Caki2 (cell line): ENCODE measurements at places on chromosomes 7 and 10. TPM values are rescaled to one million over a fixed set of nuclear protein-coding genes. Genes with fewer than 3 reads are reported as not detected.

Gene IDE
- 20.5 and 31.1 TPM in 2 replicates for total RNA-seq

Gene GOLGA7B
- total RNA-seq: 5.1 and 5.4 TPM in 2 replicates

Gene HOXA10
- 22.1 and 31.5 TPM in 2 replicates for total RNA-seq

Gene XRCC2
- 0.98 and 2.6 TPM in 2 replicates for total RNA-seq

Gene SH2D4B
- total RNA-seq: not detected in 2 replicates

Gene ANKRD61
- total RNA-seq: not detected in 2 replicates

Gene DKK1
- 4.5 and 8.6 TPM in 2 replicates for total RNA-seq

Gene MYO1G
- not detected in 2 replicates for total RNA-seq

Gene HNRNPH3
- 1.5 and 18.9 TPM in 2 replicates for total RNA-seq

Gene LDB3
- 0.03 and 0.17 TPM in 2 replicates for total RNA-seq

Gene IMMP2L
- total RNA-seq: 42.4 and 226 TPM in 2 replicates

Gene ZNF655
- 10.7 and 20.9 TPM in 2 replicates for total RNA-seq

Gene LRRD1
- not detected in 2 replicates for total RNA-seq
